ENCODE measurements at places on chromosomes 3 and 15. TPM values are rescaled to one million over a fixed set of nuclear protein-coding genes. Genes with fewer than 3 reads are reported as not detected.

Gene GABRR3
- total RNA-seq, result not detected

Gene CCR3
- not detected for total RNA-seq

Gene HGD
- total RNA-seq, result not detected

Gene C3orf70
- total RNA-seq, result 1.5 TPM

Gene SPG11
- total RNA-seq, result 35.7 TPM

Gene FOXP1
- total RNA-seq, result 32.9 TPM

Gene GPR171
- total RNA-seq, result not detected

Gene AGTR1
- total RNA-seq, result not detected

Gene C3orf49
- total RNA-seq, result not detected

Gene CNTN3
- 0.24 TPM for total RNA-seq

Gene LINGO1
- total RNA-seq, result 63.1 TPM

Gene MASP1
- 1.6 TPM for total RNA-seq

Gene CD96
- total RNA-seq, result not detected

Gene CLDN11
- total RNA-seq, result 8.1 TPM

Gene LIPH
- 0.16 TPM for total RNA-seq

Gene SLC6A6
- total RNA-seq, result 150 TPM

Gene SGO1
- total RNA-seq, result 31.8 TPM

Gene CYP1A2
- not detected for total RNA-seq

Gene ETV5
- total RNA-seq, result 48.4 TPM

Gene ZBBX
- total RNA-seq, result 0.08 TPM

Gene GPR149
- not detected for total RNA-seq

Gene MYL3
- total RNA-seq, result not detected

Gene GOLGA6D
- total RNA-seq, result 2.1 TPM

Gene CAND2
- total RNA-seq, result 16.5 TPM

Gene PRKCD
- total RNA-seq, result 11.8 TPM

Gene KY
- total RNA-seq, result not detected

Gene PPARG
- total RNA-seq, result not detected

Gene ALG1L2
- total RNA-seq, result not detected

Gene TIPIN
- 25.3 TPM for total RNA-seq

Gene HEG1
- 8.8 TPM for total RNA-seq

Gene CCDC54
- not detected for total RNA-seq

Gene ISL2
- total RNA-seq, result 2.7 TPM

Gene PARP15
- total RNA-seq, result 0.12 TPM

Gene RPL39L
- total RNA-seq, result 70.6 TPM

Gene THSD4
- total RNA-seq, result 7.2 TPM

Gene TAGLN3
- total RNA-seq, result 8.2 TPM

Gene TM4SF1
- total RNA-seq, result not detected

Gene CAPN3
- 1.1 TPM for total RNA-seq

Gene LRRC28
- 28.4 TPM for total RNA-seq

Gene MEX3B
- total RNA-seq, result 15.7 TPM

Gene UBR1
- 16.2 TPM for total RNA-seq

Gene PRRT3
- total RNA-seq, result 6.9 TPM

Gene STX19
- total RNA-seq, result not detected

Gene RETNLB
- not detected for total RNA-seq

Gene ZDHHC23
- total RNA-seq, result 14.8 TPM

Gene C3orf22
- total RNA-seq, result not detected

Gene MBNL1
- 23.2 TPM for total RNA-seq

All from GM23338 (cell line).